ENCODE measurements at places on chromosomes 4 and X.

DNA sequence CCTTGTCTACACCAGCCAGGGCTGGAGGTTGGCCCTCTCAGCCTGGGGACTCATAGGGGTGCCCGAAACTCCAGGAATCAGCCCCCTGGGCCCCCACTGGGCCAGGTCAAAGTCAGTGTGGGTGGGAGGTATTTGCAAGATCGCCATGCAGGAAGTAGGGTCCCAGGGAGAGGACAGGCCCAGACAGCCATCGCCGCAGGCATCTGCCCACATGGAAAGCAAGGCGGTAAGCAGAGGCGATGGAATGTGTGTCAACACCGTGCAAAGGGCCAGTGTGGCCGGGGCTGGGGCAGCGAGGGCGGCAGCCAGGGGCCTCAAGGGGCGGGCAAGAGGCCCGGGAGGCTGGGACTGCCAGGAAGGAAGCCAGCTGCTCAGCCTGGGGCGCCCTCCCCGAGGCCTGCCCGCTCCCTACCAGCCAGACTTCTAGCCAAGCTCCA lies 19.3 kb upstream of the DUSP9 start:
- no peak for DNase-seq

DNA sequence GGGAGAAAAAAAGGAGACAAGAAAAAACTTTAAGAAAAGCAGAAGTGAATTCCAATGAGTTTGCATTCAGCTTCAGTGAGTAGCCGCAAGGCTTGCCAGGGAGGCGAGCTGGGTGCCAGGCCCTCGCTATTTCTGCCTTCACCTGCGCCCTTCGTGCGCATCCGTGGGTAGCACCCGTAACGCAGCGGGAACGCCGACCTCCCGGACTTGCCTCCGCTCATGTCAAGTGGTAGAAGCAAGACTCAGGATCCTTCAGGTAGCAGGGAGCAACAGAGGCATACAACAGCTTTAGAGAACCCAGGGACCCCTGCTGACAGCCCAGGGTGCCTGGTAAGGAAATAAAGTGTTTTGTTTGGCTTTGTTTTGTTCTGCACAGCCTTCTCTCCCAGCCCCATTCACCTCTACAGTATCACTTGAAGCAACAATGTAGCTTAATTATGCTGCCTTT lies 140.0 kb upstream of the BCOR start:
- no peak for DNase-seq

DNA sequence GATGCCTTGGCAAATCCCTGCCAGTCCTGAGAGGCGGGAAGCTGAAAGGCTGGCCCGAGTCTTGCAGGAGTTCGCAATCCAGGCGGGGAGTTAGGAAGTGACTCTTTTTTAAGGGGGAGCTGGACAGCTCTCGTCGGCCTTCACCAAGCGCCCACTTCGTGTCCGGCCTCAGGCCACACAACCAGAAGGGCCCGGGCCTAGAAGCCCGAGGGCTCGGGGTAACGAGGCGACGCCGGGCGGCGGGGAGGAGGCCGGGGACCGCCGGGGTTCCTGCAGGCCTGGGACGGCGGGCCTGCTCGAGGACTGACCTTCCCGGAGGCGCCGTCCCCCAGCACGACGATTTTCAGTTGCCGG lies 395 bp downstream of the RAB28 start:
- peak; percentile 23 for DNase-seq

GRCh38 chrX:66017659-66018170 lies 22.2 kb downstream of the VSIG4 start:
- DNase-seq = no peak

DNA sequence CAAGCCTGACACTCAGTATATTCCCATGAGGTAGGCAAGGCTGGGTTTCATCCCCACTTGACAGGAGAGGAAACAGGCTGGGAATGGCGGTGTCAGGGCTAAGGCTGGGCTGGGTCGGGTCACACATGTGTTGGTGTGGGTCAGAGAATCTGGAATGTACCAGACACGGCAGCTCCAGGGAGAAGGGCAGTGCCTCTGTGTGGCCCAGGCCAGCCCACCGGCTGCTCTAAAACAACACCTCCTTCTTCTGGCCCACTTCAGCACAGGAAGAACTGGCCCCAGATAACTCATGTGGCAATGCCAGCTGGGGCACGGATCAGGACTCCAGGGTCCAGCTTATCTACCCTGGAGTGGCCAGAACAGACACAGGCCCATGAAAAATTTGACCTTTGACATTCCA lies 6.3 kb downstream of the HAUS7 start:
- DNase-seq = no peak

GRCh38 chr4:8697826-8698225 lies 105.3 kb downstream of the CPZ start:
- no peak for DNase-seq

GRCh38 chrX:25296850-25297249 lies 281.1 kb upstream of the ARX start:
- peak; percentile 66 for DNase-seq

DNA sequence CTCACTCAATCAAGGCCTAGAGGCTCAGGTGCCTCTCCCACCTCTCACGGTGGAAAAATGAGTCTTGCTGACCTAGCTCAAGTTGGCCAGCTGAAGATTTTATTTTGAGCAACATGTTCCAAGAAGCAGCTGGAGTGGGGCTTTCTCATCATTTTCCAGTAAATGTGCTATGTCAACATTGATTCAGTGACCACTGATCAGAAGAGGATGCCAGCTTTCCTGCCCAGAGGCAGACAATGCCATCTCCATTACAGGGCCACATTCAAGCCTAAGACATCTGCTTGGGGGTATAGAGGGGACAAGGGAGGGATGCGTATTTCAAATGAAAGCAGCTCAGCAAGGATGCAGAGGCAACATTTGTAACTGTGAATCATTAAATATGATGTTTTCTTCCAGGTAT lies 3.0 kb downstream of the MEPE start:
- no peak for DNase-seq

DNA sequence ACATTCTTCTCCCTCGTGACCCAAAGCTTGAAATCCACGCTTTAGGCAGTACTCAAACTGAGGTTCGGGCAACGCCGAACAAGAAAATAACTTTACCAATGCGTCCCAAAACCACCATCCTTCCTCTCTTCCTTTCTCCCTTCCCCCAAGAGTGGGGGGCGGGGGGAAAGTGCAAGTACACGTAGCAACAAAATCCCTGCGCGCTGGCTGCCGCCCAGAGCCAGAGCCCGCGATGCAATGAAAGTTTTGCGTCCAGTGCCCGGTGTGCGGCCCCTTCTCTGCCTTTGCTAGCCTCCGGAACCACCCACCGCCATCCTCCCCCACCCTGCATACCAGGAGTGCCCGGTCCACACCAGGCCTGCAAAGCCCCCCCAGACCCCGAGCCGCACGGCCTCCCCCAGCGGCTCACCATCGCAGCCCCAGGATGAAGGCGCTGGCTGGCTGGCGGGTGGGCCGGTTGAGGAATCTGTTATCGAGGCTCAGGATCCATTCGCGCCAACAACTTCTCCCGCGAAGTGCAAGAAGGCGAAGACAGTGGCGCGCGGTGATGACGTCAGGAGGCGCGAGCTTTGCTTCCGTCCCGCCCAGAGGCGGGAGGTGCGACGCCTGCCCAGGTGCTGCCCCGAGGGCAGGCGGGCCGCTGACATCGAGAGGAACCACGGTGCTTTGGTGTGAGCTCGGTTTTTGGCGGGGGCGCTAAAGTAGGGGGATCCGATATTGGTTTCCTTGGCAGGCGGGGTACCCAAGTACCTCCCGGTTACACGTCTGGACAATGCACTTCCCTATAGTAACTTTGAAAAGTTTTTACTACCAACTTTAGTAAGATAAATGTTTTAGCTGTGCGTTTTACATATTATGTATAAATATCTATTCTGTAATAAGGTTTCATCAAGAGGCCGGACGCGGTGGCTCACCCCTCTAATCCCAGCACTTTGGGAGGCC lies at the start of gene RFC1:
TSS of gene RFC1 (minus strand) at position 533 of the 942 bp plus-strand sequence. CDS start at position 412, 121 bp downstream.
- DNase-seq = peak; percentile 63

- DNase-seq = no peak
These were observed 135.7 kb upstream of the MAP3K15 start for GRCh38 chrX:19650996-19651395.

DNA sequence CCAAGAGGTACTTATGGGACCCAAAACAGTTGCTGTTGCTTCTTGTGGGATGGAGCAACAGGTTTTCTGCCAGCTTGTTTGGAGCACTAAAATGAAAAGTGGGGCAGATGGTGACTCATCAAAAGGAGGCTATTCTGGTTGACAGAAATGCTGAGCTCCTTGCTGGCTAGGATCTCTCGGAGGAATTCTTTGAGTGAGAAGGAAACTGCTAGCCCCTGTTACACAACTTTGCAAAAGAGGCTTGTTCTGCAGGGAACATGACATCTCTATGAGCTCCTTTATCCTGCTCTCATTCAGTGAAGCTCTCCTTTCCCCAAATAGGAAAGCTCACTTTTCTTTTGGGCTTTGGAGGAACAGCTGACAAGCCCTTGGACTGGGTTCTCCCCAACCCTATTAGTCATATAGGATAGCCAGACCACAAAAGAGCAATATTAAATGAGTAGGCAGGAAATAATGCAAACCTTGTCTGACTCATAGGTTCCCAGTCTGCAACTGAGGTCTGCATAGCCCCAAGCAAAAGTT lies 108.3 kb downstream of the CDS1 start:
- DNase-seq = peak; percentile 46

- DNase-seq = peak; percentile 64
These were observed 254.5 kb upstream of the VEGFC start for GRCh38 chr4:177047070-177047850.

DNA sequence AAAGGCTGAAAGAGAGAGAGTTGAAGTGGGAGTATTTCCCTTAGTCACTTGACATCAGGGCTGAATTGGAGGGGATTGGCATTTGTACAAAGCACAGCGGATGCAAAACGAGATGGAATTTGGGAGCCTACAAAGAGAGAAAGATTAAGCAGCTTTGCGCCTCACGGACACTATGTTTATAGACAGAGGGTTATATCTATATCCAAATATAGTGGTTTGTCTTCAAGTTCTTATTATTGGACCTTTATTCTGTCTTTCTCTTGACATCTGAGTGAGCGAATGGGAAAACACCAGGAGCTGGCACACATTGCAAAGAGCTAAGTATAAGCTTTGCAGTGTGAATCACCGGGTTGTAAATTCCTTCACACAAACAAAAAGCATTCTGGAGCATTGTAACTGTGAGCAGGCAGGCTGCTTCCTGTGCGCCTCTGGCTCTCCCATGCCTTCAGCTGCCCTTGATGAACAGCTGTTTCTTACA lies 500.2 kb downstream of the STIM2 start:
- DNase-seq = no peak

DNA sequence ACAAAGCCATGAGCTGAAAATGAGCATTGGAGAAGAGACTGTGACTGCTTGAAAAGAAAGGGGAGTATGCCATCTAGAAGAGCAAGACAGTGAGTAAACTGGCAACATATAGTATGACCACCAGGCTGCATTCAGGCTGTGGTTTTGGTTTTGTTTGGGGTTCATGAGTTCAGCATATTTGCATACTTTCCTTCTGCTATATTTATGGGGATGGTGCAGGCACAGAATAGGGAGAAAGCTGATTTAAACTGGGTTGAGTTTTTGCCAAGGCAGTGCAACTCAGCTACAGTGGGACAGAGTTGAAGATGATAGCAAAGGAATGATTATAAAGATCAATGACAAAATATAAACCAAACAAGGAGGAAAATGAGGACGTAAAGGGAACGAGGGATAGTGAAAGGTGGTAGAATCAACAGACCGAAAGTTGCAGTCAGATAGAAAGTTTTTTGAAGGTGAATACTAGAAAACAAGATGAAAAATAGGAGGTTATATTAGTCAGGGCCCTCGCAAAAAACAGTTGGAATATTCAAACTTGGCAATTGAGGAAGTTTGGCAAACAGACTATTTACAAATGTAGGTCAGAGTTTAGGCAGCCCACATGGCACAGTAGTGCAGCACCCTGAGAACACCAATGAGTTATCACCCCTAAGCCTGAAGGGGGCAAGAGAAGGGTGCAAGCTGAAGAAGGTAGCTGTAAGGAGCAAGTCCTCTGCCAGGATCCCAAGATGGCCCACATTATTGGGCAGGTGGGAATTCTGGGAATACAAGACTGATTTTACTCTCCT lies 114.8 kb upstream of the MAP9 start:
- DNase-seq = no peak

Data from kidney glomerular epithelial cell (primary cell).